ENCODE measurements at places on chromosomes 4 and X. TPM values are rescaled to one million over a fixed set of nuclear protein-coding genes. Genes with fewer than 3 reads are reported as not detected.

The CXorf49 gene
- not detected for total RNA-seq

The SHISA3 gene
- total RNA-seq = 3.1 TPM

The PORCN gene
- total RNA-seq = 15.2 TPM

The GAB3 gene
- total RNA-seq = 0.83 TPM

The SHOX gene
- not detected for total RNA-seq

The HDAC6 gene
- total RNA-seq = 38.8 TPM

The NAP1L2 gene
- 0.60 TPM for total RNA-seq

The ARX gene
- 0.03 TPM for total RNA-seq

The TMEM154 gene
- total RNA-seq = 72.2 TPM

The CPE gene
- 10.3 TPM for total RNA-seq

The GAGE13 gene
- not detected for total RNA-seq

The FAM241A gene
- 0.62 TPM for total RNA-seq

The PDK3 gene
- total RNA-seq = 16.9 TPM

The SPATA4 gene
- total RNA-seq = 0.19 TPM

The RAB40A gene
- not detected for total RNA-seq

The TMPRSS11B gene
- not detected for total RNA-seq

The CDX4 gene
- not detected for total RNA-seq

The FGB gene
- total RNA-seq = not detected

The MAGED1 gene
- total RNA-seq = 110 TPM

The ZDHHC9 gene
- 10.4 TPM for total RNA-seq

The AFM gene
- not detected for total RNA-seq

The IL2RG gene
- total RNA-seq = 1.4 TPM

The POLN gene
- 0.24 TPM for total RNA-seq

The NPNT gene
- 0.29 TPM for total RNA-seq

The NLGN3 gene
- total RNA-seq = 0.22 TPM

The DDIT4L gene
- total RNA-seq = 2.1 TPM

The POU4F2 gene
- total RNA-seq = not detected

The BRS3 gene
- total RNA-seq = not detected

The RTL3 gene
- not detected for total RNA-seq

The ELOVL6 gene
- 19.3 TPM for total RNA-seq

The ADH1C gene
- total RNA-seq = not detected

The RP2 gene
- 29.2 TPM for total RNA-seq

The STBD1 gene
- 2.8 TPM for total RNA-seq

The CLNK gene
- not detected for total RNA-seq

The USP26 gene
- not detected for total RNA-seq

The PSAPL1 gene
- not detected for total RNA-seq

The RAB9B gene
- 3.3 TPM for total RNA-seq

The AKAP14 gene
- not detected for total RNA-seq

The GIMD1 gene
- total RNA-seq = not detected

The HTR2C gene
- 2.2 TPM for total RNA-seq

The YIPF7 gene
- not detected for total RNA-seq

The COL25A1 gene
- 0.12 TPM for total RNA-seq

The MGARP gene
- 0.89 TPM for total RNA-seq

The MRPL1 gene
- 35.2 TPM for total RNA-seq

The RPGR gene
- 3.7 TPM for total RNA-seq
